Effector memory CD8-positive, alpha-beta T cell (primary cell): ENCODE measurements at places on chromosomes 16 and 17.

DNA sequence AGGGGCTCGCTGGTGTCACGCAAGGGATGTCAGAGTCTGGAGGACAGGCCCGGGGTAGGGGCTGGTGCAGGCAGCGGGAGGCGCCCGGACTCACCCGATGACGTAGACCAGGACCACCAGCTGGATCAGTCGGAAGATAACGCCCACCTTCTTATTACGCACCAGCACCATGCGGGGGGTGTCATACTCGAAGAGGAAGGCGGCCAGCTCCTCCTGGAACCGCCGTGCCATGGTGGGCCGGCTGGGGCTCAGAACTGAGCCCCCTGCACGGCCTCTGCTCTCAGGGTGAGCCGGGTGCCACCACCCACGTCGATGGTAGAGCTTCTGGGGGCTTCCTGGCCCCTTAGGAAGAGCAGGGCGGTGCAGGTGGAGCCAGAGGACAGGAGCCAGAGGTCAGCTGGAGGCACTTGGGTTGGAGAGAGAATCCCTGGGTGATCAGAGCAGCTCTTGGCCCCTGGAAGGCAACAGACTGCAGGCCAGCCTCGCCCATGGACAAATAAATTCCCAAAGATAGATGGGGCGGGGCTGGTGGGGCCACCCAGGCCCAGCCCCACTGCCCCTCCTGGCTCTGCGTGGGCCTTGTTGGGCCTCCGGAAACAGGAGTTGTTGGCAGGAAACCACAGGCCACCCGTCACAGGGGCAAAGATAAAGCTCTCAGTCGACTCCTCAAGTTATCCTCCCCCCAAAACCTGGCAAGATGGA lies at the start of gene P2RX1:
Gene P2RX1 (minus strand): TSS at position 471 of the 702 bp plus-strand sequence. CDS start 240 bp downstream, at position 231.
- no peak for DNase-seq

- no peak for DNase-seq
Observed at GRCh38 chr16:80664226-80664625, 123.4 kb downstream of the DYNLRB2 start.

- no peak for DNase-seq
Observed at GRCh38 chr16:47599512-47599911, 138.4 kb downstream of the PHKB start.

- no peak for DNase-seq
Observed at GRCh38 chr16:86961171-86961601, 356.0 kb downstream of the C16orf95 start.

- DNase-seq: no peak
Observed at GRCh38 chr17:7108981-7109380, 5.6 kb downstream of the ASGR2 start.

- no peak for DNase-seq
Observed at GRCh38 chr17:59676716-59677115, 30.5 kb downstream of the PTRH2 start.

DNA sequence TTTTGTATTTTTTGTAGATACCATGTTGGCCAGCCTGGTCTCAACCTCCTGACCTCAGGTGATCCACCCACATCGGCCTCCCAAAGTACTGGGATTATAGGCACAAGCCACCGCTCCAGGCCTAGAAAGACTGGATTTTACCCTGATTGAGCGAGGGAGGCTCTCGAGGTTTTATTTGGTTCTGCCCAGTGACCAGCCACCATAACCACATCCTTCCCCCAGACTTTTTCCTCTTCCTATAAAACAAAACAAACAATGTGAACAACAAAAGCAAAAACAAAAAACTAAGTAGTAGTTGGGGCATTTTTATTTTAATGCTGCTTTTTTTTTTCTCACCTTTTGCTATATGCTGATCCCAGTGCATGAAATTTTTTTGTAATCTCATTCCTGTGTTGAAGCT lies 509.6 kb downstream of the MAF start:
- no peak for DNase-seq
